ENCODE measurements at places on chromosomes 2 and 18.

DNA sequence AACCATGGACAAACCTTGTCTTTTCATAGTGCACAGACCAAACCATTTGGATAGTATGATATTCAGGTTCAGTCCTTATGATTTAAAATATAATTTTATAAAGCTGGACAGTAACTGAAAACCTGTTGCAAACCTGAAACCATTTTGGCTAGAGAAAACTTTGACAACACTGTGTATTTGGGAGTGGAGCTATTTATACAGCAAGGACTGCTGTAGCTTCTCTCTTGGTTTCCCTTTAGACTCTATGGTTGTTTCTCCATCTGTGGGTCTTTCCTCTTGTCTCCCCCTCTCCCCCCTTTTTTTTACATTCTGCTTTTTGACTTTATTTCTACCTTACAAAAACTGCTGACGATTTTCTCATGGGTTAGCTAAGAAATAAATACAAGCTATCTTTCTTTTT lies 581.7 kb downstream of the SLC4A3 start:
- DNase-seq: no peak

DNA sequence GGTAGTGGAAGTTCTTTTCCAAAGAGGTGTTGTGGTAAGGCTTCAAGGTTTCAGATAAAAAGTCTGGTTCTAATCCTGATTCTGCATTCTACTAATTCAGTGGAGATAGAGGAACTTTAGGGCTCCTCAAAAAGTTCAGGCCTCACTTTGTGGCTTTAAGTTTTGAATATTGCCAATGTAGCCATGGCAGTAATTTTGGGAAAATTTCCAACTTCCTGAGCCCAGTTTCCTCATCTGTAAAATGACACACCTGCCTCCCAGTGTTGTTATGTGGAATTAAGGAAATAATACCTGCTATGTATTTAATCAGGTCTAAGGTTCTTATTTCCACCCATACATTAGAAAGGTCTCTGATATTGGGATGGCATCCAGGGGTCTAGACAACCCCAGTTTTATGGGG lies 147.6 kb upstream of the ITGA6 start:
- DNase-seq: no peak

DNA sequence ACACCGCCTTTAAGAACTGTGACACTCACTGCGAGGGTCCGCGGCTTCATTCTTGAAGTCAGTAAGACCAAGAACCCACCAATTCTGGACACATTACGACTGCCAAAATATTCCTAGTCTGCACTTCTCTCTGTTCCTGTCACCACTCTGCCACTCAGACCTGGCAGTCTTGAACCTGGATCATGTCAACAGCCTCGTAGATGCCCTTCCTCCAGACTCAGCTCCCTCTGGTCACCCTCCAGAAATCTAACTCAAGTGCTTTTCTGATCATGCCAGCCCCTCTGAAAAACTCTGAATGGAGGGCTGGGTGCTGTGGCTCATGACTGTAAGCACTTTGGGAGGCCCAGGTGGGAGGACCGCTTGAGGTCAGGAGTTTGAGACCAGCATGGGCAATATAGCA lies 20.3 kb downstream of the AAK1 start:
- no peak for DNase-seq

GRCh38 chr18:13831864-13832508 lies 8.0 kb downstream of the MC5R start:
- no peak for DNase-seq

All from tibial nerve (tissue), 4 donors.